ENCODE measurements at places on chromosomes 4 and X.

GRCh38 chr4:125956276-125956675 lies 641.5 kb downstream of the FAT4 start:
- no peak for DNase-seq

DNA sequence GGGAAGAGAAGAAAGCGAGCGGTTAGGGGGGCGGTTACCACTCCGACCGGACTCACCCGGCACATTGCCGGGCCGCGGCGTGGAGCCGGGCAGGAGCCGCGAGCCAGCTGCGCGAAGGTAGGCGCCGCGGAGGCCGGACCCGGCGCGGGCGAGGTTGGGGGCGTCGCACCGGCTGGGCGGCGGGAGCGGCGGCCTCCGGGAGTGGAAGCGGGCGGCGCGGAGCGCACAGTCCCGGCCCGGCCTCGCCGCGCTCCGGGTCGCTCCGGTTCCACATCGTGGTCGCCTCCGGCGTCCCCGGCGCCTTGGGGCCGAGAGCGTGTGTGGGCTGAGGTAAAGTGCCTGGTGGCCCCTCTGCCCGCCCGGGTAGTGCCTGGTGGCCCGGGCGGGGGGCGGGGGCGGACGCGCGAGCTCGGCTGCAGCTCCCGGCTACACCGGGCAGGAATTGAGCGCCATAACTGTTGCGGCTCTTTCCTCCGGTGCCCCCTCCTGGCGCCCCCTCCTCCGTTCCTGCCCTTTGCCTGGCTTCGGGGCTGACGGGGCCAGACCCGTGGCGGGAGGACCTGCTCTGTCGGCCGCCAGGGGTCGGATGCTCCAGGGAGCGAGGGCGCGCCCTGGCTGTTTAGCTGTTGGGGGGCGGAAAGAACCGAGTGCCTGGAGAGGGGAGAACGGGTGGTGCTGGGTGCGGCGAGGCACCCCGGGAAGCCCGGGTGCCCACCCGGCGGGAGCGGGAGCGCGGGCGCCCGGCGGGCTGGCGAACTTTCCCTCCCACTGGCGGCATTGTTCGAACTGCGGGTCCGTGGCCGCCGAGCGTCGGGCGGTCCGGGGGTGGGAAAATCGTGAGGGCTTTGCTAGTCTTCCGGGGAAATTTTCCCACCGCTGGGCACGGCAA lies 626 bp downstream of the JADE3 start:
- DNase-seq = peak; percentile 42

GRCh38 chr4:20028645-20029044 lies 223.1 kb upstream of the SLIT2 start:
- DNase-seq = no peak

DNA sequence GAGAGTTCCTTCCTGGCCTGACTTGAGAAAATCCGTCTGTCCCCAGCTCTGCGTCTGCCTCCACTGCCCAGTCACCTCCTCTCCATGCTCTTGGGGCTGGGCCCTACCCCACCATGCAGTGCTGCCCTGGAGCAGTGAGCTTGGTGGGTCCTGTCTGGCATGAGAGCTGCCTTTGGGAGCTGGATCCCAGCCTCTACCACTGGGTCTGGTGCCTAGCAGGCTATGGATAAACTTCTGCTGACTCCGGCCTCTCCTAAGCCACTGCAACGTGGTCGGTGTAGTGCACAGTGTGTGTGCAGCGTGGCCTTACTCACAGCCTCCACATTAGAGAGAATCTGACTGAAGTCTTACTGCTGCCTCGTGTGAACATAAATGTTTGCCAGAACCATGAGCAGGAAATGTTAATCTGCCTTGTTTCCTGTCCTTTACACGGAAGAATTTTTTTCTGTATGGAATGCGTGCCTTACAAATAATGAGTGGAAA lies 47.6 kb downstream of the HTT start:
- DNase-seq = peak; percentile 12

DNA sequence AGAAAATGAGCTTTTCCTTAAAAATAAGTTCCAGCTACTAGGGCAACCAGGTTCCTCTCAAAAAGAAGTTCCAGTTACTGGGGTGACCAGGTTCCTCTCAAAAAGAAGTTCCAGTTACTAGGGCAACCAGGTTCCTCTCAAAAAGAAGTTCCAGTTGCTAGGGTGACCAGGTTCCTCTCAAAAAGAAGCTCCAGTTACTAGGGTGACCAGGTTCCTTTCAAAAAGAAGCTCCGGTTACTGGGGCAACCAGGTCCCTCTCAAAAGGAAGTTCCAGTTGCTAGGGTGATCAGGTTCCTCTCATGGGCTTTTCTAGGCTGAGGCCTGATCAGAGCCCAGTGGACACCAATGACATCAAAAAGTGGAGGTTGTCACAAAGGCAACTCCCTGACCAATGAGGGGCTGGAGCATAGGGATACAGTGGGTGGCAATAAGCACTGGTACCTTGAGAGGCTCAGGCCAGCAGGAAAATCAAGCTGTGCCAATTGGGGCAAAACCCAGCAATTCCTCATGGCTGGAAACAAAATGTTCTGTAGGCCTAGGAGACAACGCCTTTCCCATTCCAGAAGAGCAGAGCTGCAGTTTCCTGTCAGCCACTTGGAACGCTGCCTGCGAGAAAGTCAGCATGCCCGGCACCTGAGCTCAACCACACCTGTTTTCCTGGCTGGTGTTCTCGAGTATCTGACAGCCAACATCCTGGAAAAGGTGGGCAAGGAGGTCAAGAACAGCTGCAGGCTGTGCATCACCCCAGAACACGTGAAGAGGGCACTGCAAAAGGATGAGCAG lies 12.3 kb upstream of the SYTL5 start:
- DNase-seq = no peak

Data from CD4-positive, alpha-beta T cell treated with Interleukin-17A for 4 hours (primary cell).